ENCODE measurements at places on chromosomes 3 and 15.

DNA sequence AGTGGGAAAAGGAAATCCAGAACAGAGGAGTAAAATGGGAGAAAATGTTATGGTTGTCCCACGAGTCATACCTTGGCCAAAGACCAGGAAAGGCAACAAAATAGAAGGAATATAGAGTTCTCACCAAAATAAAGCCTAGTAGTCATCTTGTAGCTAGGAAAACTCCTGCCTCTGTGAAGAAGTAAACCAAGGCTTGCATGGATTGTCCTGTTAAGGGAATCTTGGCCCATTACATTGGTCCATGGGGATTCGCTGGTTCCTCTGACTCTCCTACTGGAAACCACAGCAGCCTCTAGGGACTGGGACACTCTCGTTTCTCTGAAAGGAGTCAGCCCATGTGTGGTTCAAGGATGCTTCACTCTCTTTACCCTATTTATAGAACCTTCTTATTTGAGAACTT is 62.9 kb upstream of the FNDC3B start:
- no peak for DNase-seq

GRCh38 chr3:119664370-119664769 is 4.0 kb upstream of the POPDC2 start:
- DNase-seq = no peak

DNA sequence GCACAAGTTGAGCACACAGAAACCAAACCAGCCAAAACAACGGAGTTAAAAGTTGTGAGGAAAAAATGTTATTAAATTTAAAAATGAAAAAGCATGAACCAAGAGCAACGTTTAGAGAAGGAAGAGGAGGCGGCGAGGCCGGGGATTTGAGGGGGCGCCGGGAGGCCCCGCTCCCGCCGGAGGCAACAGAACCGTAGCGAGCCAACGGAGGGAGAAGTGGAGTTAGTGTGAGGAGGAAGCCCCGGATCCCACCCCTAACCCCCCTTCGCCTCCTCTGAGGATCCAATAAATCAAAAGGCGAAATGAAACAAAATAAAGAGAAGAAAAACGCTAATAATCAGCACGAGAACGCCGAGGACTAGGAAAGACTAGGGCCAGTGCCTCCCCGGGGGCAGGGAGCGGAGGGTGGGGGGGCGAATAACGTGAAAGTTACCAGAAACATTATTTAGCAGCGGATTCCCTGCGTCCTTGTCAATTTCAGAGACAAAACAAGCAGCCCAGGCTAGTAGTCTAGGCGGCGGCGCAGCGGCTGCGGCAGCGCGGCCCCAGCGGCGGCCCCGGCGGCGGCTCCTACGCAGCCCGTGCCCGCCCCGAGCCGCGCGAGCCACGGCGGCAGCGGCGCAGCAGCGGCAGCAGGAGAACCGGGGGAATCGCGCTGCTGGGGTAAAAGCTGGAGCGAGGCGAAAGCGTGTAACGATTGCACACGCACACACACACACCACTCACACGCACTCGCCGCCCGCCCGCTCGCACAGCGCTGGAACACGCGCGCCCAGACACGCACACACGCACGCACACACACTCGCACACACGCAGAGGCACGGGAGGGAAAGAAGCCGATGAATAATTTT is 1.7 kb downstream of the MEIS2 start:
- DNase-seq = no peak

DNA sequence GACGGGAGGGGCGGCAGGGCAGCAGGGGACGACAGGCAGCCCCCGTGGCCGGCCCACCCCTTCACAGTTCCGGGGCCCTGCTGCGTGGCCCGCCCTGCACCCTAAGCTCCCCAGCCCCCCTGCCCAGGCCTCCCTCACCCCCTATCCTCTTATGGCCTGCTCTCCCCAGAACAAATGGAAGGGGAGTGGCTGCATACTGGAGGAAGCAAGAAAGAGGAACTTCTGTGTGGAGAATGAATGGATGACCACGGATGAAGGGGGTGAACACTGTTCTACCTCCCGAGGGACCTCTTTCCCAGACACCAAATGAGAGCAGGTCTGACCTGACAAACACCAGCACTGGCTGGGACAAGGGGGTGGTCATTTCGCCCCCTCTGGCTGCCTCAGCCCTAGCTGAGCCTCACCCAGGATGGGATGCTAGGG is 25.0 kb downstream of the SEC61A1 start:
- no peak for DNase-seq
